ENCODE measurements at places on chromosomes 6 and 20.
A peak's percentile ranks its signal among the peaks of the same experiment; 100 is the strongest.

- no peak for DNase-seq
Measured at GRCh38 chr6:53639520-53639919, 26.0 kb downstream of the KLHL31 start.

GRCh38 chr6:27209659-27210269 lies 37.7 kb upstream of the PRSS16 start:
- DNase-seq: no peak

DNA sequence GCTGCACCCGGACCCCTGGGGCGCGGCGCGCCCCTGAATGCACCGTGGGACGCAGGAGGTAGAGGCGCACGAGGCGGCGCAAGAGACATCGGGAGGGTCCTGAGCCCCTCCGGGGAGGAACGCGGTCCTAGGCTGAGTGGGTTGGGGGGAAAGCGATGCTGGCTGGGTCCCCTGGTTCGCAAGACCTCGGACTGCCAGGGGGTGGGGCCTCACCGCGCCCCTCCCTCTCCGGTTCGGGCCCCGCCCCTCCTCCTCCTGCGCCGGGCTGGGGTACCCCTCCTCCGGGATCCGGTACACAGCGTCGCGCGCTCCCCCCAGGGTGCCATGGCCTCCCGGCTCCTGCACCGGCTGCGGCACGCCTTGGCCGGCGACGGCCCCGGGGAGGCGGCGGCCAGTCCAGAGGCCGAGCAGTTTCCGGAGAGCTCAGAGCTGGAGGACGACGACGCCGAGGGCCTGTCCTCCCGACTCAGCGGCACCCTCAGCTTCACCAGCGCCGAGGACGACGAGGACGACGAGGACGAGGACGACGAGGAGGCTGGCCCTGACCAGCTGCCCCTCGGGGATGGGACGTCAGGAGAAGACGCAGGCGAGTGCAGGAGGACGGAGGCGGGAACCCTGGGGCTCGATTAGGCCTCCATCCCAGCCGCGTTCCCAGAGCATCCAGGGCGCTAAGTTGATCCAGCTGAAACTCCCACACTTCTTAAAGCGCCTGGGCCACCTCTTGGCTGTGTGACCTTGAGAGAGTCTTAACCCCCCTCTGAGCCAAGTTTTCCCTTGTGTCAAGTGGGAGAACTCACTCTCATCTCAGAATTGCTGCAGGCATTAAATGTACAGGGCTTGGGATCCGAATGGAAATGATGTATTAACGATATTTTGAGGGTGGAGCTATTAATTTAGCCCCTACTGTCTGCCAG lies 541 bp downstream of the SNX21 start:
- DNase-seq: peak; percentile 42

GRCh38 chr6:117494694-117495318 lies 12.3 kb downstream of the DCBLD1 start:
- no peak for DNase-seq

DNA sequence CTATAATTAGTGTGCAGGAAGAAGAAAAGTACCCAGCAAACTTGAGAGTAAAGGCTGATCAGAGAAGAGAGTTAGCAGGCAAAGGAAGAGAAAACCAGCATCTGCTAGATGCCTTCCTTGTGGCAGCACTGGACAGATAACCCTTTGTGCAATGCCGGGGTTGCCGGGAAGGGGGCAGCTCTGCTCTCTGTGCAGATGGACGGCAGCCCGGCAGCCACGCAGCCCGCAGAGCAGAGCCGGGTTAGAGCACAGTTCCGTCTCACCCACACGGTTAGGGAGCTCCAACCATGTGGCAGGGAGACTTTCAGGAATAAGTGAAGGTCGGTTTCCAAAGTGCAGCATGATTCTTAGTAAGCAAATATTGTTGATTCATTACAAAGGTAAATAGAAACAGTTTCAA lies 80.0 kb upstream of the RPS6KA2 start:
- DNase-seq: no peak

DNA sequence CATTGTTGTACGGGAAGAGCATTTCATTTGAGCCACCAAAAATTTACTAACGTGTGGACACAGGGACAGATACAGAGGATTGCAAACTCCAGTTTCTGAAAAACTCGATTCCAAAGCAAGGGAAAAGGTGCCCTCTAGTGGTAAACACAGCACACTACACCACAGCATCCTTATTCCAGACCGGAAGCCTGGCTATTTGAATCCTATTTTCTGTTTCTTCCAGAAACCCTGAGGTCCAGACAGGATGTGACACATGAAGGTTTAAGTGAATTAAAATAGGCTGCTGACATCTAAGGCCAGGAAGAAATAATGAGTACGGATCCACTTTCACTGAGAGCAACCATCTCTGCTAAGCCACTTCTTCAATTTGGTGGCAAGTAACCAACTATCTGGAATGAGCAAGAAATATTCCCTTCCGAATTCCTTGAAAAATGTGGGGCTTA lies 31.8 kb upstream of the GMPR start:
- peak; percentile 10 for DNase-seq

- no peak for DNase-seq
Measured at GRCh38 chr6:169638915-169639314, 62.9 kb downstream of the WDR27 start.

DNA sequence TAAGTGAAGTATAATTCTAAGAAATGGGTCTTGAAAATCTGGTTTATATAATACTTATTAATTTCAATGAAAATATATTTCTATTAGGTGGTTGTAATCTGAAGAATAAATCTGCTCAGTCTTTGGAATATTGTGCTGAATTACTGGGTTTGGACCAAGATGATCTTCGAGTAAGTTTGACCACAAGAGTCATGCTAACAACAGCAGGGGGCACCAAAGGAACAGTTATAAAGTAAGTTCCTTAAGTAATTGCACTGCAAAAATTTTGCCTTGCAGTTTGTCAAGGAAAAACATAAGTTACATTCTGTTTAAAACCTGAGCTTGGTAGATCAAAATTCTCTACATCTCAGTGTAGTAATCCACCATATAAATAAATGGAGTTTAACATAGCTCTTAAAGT lies 106.0 kb downstream of the MYO6 start:
- no peak for DNase-seq

GRCh38 chr20:62922451-62922921 lies 3.8 kb downstream of the DIDO1 start:
- DNase-seq: peak; percentile 48

Data from stimulated activated CD4-positive, alpha-beta T cell treated with anti-CD3 and anti-CD28 coated beads, Interleukin-4, amount 100 ng/mL, for 4 hours (primary cell).